ENCODE measurements at places on chromosomes 13 and 19.

DNA sequence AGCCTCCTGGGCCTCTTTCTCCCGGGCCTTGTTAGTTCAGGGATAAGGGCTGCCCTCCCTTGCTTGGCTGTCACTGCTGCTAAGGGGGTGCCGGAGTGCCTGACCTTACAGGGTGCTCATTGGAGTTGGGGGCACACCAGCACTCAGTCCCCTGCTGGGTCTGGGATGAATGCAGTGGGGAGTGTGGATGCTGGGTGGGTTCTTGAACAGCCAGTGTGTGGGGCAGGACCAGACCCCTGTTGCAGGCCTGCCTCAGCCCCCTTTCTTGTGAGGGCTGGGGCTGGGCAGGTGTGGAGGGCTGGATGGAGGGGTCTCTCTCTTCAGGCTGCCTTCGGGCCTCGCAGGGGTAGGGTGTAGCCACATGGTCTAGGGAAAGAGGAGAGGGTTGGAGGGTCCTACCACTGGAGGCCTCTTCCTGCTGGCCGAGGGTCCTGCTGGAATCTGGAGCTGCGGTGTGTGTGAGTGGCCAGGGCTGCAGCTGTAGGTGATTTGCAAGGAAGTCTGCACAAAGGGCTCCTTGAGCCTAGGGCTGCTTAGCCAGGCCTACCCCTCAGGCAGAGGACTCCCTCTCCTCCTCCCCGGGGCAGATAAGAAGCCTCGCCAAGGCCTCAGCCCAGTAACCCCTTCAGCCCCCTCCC lies 3.2 kb downstream of the CEBPA start:
- DNase-seq = no peak

DNA sequence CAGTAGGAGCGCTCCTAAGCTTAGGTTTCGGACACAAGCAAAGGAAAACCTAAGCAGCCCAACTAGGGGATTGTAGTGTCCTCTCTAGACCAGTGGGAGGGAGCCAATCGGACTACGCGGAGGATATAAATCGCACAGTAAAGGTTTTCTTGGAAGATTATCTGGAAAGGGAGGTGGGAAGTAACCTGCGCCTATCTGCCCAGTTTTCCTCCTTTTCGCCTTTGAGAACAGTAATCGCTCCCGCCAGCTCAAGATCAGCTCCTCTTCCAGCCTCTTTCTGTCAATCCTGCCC lies 456 bp upstream of the RAB4B start:
- no peak for DNase-seq

DNA sequence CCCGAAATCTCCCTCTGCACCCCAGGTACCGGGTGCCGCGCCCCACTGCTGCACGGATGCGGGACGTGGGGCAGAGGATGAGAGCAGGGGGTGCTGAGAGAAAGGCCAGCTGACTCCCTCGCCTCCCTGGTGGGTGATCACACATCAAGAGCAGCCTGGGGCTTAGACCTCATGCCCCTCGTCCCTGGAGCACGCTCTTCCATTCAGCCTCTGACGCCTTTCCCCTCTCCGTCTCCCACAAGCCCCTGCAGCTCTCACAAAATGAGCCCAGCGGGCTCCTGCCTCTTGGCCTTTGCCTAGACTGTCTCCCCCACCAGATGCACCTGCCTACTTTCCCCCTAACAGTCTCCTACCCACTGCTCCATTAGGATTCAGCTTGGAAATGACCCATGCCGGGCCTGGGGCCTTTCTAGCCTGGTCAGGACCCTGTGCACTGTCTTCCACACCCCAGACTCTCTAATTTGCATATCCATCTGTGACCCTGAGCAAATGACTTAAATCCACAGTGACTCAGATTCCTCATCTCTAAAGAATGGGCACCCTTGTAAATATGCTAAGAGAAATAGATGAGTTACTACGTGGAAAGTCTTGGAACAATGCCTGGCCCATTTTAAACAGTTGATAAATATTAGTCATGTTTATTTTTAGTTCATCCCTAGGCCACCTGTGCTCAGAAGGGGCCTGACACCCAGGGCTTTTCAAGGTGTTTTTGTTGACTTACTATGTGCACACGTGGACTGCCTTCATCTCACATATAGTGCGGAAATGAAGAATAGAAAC lies 582 bp upstream of the PTPRH start:
- no peak for DNase-seq

- DNase-seq = no peak
These were observed 8.5 kb upstream of the EEF1AKMT1 start for GRCh38 chr13:20782116-20782708.

DNA sequence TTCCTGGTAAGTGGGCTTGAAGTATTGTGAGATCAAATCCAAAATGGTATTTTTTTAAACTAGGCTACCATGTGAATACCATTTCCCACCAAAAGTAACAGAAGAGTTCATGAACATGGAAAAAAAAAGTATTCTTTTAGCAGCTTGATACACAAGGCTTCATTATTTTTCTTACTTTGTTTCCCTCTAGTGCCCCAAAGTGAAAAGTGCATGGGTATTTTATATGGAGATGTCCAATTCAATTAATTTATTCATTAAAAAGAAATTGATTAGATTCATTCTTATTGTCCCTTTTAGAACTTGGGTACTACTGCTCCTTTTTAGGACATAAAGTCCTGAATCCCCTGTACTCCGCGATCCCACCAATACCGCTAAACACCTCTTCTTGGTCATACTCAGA lies 28.6 kb upstream of the SCEL start:
- DNase-seq = no peak

- DNase-seq = no peak
These were observed 34.5 kb upstream of the NDUFS7 start for GRCh38 chr19:1349211-1349610.

DNA sequence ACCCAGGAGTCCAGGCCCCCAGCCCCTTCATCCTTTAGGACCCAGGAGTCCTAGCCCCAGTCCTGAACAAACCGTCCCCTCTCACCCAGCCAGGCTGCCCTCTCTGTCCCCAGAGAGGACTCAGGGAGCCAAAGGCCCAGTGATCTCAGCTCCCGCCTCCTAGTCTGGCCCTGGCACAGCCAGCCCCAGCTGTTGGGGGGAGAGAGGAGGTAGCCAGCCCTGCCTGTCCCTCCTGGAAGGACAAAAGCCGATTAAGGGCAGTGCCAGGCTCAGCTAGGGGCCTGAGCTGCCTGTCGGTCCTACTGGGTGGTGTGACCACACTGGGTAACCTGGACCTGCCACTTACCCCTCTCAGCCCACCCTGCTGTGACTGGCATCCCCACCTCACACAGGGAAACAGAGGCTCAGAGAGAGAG lies 14.5 kb downstream of the LIPE start:
- DNase-seq = no peak

GRCh38 chr13:47044842-47045241 lies 148.0 kb upstream of the HTR2A start:
- no peak for DNase-seq

DNA sequence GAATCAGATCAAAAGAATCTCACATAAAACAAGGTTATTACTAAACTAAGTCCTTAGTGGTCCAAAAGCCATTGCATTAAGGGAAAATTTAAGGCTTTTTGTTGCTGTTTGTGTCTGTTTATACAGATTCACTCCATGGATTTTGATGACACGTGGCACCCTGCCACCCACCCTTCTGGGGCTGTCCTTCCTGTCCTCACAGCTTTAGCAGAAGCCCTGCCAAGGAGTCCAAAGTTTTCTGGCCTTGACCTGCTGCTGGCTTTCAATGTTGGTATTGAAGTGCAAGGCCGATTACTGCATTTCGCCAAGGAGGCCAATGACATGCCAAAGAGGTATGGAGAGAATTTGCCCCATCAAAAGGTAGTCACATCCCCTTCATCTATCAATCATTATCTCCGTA lies 6.9 kb downstream of the ACOD1 start:
- DNase-seq = no peak

Data from gastrocnemius medialis (tissue), 4 donors.